ENCODE measurements at places on chromosomes 2 and 18.

DNA sequence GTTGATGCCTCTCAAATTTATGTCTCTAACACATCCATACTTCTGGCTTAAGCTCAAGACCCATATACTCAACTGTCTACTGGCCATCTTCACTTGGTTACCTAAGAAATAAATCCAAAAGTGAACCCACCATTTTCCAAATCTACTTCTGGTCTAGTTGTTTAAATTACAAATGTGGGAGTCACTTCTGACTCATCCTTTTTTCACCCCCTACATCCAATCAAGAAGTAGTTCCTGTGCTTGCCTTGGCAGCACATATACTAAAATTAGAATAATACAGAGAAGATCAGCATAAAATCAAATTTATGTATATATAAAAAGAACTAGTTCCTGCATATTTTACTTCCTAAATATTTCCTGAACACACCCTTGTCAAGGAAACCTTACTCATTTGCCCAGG, 53.6 kb downstream of the STRN start:
- DNase-seq: no peak

GRCh38 chr2:97926946-97927345, 68.8 kb downstream of the TMEM131 start:
- DNase-seq: no peak

DNA sequence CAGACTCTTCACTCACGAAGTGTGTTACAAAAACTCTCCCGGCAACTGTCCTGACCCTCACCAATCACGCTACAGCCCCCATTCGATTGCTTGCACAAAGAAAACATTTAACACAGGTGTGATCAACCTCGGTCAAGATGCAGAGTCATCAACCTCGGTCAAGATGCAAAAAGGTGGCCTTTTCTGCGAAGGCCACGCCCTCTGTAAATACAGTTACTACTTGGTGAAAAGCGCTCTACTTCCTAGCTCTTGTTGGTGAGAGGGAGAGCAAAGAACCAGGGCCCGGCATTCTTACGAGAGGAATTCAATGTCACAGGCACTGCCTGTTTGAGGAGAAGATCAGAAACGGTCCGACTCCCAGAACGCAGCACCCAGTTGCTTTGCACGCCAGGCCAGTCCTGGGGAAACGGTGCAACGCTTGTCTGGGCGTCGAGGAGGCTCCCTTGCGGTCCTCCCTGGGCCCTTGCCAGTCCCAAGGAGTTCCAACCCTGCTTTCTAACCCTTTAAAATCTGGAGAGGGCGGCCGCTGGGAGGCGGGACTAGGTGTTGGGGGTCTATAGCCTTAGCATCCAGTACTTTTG, 1.9 kb downstream of the PIEZO2 start:
- DNase-seq: no peak

DNA sequence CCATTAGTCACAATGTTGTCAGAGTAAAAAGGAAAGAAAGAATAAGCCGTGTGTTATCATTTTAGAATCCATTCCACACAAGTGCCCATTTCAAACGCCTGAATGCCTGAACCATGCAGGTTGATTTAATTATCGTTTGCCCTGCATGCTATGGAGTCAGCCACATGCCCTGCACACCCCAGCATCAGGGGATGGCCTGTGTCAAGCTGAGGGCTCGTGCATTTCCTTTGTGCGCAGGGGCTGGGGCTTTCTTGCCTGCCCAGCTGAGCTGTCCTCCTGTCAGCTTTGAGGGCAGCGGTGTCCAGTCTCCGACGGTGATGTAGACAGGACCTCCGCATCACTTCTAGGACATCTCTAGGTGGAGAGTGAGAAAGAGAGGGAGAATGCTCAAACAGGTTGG, 200.4 kb downstream of the TSN start:
- no peak for DNase-seq

GRCh38 chr2:156329927-156330726, 2.4 kb downstream of the NR4A2 start:
- no peak for DNase-seq

All from Panc1 (cell line).